ENCODE measurements at places on chromosomes 12 and 14.

DNA sequence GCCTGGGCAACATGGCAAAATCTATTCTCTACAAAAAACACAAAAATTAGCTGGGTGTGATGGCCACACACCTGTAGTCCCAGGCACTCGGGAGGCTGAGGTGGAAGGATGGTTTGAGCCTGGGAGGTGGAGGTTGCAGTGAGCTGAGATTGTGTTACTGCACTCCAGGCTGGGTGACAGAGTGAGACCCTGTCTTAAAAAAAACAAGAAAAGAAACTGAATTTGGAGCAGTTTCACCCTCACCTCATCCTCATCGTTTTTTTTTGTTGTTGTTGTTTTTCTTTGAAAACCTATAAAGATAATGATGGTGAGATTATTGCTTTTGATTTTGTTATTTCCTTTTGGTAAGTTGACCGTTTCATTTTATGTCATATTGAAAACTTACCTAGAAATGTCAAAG lies 60.7 kb downstream of the SLC38A6 start:
- no peak for DNase-seq

GRCh38 chr12:53233671-53234121 lies 1.7 kb upstream of the RARG start:
- DNase-seq, result no peak

DNA sequence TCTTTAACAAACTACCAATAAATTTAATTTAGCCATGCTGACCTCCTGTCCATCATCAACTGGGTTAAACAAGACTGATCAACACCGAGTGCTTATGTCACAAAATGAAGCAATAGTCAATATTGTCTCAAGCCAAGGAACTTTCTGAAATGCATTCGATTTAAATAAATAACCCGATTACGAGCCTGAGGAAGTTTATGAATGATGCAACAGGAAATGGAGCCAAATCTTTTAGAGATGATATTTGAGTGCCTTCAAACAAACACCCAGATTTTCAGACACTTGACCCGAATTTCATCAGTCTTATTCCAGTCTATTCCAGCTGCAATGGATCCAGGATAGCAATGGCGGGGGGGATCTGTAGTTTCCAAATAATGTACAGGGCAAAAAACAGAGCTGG lies 27.9 kb downstream of the FAR2 start:
- no peak for DNase-seq

DNA sequence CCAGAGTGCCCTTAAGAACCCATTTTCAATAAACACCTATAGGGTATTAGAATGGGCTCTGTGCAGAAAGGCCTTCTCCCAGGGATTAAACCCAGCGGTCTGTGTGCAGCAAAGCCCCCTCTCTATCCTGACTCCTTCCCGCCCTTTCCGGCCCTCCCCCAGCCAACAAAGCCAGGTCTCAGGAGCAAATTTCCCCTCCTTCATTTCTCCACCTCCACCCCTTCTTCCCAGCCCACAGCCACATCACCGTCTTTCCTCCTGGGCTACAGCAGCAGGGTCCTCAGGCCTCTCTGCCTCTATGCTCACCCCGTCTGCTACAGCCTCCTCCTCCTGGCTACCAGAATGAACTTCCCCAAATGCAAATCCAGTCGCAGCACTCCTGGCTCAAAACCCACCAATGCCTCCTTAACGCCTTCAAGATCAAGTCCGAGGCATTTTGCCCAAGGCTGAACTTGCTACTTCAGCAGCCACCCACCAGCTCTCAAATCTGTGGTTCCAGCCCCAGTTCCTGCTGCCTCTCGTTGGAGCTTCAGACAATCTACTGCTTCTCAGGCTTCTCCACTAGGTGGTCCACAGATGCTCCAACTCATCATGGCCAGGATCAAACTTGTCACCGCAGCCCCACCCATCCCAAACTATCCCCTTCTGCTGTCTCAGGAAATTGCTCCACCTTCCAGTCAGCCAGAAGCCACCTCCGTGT lies 134.8 kb downstream of the BCL11B start:
- DNase-seq, result no peak

DNA sequence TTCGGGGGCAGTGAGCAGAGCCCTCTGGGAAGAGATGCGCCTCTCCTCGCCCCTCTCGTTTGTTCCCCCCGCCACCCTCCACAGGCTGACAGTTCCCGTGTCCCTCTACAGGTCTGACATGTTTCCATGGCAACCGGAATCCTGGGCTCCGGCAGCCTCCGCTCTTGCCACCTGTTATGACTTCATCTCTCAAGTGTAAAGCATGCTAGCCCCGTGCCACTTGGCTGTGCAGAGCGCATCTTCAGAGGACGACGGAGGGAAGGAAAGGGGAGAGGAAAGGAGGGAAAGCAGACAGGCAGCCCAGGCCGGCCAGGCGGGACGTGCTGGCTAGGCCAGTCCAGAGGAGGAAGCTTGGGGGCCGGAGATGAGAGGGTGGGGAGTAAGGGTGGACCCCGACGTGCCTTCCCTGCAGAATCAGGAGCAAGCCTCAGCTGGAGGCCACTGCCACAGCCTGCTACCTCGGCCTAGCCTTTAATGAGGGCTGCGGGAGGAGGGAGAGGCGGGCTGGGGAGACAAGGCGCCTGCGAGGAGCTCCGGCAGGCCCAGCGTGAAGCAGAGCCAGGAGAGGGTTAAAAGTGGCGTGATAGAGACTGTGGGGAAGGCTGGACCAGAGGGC lies 214.3 kb downstream of the DPF3 start:
- no peak for DNase-seq

GRCh38 chr12:10027311-10027710 lies 3.2 kb upstream of the CLEC9A start:
- no peak for DNase-seq

DNA sequence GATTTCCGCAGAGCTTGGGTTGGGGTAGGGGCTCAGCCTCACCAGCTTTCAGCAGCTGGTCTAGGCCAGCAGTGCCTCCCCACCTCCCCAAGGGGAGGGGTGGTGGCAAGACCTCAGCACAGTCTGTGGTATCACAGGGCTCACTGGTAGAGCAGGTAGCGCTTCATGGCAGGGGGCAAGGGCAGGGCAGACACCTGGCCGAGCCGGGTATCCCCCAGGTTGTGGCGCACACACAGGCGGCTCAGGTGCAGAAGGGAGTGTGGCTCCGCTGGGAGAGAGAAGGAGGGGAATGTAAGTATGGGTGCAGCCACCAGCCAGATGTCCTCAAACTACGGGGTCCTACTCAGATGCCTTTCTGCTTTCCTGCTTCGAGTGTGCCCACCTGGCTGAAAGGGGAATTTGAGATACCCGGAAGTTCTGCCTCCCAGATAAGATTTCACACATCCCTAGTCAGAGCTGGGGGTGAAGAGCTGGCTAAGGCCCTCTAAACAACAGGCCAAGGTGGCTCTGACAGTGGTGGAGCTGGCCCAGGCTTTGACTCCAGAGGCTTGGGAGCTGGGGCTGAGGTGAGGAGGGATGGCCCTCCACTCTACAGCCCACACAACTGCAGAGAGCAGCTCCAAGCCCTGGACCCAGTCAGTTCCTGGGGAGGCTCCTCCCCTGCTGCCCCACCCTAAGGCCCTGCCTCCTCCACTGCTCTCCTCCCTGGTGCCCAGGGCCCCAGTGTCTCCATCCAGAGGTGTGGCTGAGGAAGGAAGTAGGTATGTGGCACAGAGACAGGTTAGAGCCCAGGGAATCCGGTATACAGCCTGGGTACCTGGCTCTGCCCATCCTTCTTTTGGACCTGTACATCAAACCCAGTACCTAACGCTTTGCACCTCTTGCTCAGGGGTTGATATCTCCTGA lies 1.8 kb downstream of the SPSB2 start:
- peak; percentile 31 for DNase-seq

GRCh38 chr14:101587441-101587911 lies 26.2 kb downstream of the DIO3 start:
- no peak for DNase-seq

- DNase-seq, result peak; percentile 39
Measured at GRCh38 chr14:20460458-20461224, 593 bp downstream of the PIP4P1 start.

DNA sequence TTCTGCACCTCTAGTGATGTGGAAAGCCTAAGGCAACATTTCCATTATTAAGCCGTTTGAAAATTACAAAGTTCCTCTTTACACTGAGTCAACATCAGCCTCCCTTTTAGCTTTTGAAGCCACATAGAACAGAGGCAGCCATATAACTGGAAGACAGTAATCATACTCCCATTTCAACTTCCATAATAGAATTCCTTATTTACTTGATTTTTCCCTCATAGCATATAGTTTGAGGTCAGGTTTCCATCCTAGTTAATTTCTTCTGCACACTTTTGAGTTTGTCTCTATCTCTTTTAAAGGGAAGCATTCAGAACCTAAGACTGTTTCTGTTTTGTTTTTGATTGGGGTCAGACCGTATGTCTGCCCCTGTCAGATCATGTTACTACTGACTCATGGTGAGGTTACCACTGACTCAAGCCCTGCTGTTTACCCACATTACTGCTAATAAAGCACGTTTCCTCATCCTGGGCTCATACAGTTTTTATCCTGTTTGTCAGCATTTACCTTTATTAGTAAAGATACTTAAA lies 161.0 kb downstream of the SLC38A4 start:
- peak; percentile 42 for DNase-seq

- DNase-seq, result no peak
Measured at GRCh38 chr14:94944636-94945258, 174.8 kb upstream of the GSC start.

GRCh38 chr14:36820111-36820709 lies 158.6 kb downstream of the PAX9 start:
- DNase-seq, result peak; percentile 31

GRCh38 chr14:42000450-42000849 lies 393.8 kb downstream of the LRFN5 start:
- no peak for DNase-seq

- no peak for DNase-seq
Measured at GRCh38 chr14:66046035-66046434, 440.1 kb upstream of the CCDC196 start.

DNA sequence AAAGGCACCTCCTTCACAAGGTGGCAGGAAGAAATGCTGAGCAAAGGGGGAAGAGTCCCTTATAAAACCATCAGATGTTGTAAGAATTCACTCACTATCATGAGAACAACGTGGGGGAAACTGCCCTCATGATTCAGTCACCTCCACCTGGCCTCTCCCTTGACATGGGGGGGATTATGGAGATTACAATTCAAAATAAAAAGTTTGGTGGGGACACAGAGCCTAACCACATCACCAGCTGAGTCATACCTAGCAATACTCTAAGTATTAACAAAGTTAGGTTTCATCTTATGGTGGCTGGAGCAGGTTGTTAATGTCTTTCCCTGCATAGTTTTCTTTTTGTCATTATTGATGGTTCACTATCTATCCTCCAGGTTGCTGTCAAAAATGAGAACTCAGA lies 113.2 kb upstream of the PPFIA2 start:
- DNase-seq, result no peak

- DNase-seq, result no peak
Measured at GRCh38 chr12:30485230-30485890, 210.3 kb downstream of the IPO8 start.

DNA sequence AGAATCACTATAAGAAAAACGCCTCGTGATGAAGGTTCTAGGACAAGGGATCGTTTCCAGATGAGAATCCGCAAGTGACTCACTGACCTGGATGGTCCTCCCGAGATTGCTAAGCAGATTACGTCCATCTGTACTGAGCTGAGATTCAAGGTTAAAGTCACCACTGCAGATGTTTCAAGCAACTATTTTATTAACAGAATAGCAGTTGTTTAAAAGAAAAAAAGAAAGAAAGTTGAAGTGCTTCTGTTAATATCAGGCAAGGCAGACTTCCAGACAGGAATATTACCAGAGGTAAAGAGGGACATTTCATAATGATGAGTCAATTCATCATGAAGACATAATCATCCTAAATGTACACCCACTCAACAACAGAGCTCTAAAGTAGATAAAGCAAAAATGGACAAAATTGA lies 17.9 kb downstream of the PXN start:
- DNase-seq, result no peak

DNA sequence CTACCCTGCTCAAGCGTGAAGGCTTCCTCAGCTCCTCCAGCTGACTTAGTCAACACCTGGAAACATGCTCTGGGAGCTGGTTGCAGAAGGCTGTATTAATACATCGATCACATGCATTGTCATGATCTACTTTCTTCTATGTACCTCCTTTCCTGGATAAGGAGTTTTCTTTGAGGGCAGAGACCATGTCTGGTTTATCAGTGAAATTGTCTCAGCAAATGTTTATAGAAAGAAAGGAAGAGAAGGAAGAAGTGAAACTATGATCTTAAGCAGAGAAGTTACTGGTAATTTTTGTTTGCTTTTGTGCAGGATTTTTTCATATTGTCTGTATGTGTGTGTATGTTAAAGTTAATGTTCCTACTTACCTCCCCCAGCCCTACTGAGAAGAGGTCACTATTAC lies 4.5 kb downstream of the DYRK4 start:
- no peak for DNase-seq

DNA sequence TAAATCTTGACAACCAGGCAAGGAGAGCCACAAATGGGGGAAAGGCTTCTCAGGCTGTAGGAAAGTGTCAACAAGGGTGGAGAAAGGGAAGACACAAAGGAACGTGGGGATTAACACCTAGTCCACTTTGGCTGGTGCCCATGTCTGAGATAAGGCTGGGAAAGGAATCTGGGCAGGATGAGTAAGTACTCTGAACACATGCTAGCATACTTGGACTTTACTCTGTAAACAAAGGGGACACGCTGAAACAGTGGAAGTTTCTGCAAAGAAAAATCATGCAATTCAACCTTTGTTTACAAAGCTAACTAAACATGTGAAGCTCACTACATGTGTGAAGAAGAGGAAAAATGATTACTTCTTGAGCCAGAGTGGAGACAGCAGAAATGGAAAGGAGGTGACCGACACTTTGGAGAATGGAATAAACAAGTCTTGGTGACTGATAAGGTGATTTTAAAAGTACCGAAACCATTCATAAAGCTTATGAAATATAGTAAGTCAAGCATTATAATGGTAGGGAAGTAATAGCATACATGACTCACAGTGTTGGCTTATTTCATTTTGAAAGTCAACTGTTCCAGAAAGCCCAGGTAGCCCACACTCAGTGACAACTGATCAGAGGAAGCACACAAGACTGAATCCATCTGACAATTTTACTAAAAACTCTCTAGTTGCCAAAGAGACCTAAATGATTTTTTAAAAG lies 13.2 kb downstream of the CPNE8 start:
- DNase-seq, result no peak

DNA sequence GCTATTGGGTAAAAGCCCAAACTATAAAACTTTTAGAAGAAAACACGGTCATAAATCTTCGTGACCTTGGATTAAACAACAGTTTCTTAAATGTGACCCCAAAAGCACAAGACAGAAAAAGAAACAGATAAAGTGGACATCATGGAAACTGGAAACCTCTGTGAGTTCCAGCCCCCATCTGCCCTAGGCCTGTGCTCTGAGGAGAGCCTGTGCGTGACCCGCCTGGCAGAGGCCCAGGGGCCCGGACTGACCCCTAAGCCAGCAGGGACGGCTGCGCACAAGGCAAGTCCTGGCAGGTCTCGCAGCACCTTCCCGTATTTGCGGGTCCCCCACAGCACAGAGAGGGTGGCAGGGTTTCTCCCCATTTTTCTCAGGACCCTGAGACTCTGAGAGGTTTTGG lies 76.0 kb downstream of the CHGA start:
- DNase-seq, result no peak

GRCh38 chr14:104293851-104294627 lies 155.7 kb downstream of the KIF26A start:
- no peak for DNase-seq

Data from NCI-H510A treated with DMSO at 0.1 percent for 48 hours (cell line).